ENCODE measurements at places on chromosomes 6 and 20.

DNA sequence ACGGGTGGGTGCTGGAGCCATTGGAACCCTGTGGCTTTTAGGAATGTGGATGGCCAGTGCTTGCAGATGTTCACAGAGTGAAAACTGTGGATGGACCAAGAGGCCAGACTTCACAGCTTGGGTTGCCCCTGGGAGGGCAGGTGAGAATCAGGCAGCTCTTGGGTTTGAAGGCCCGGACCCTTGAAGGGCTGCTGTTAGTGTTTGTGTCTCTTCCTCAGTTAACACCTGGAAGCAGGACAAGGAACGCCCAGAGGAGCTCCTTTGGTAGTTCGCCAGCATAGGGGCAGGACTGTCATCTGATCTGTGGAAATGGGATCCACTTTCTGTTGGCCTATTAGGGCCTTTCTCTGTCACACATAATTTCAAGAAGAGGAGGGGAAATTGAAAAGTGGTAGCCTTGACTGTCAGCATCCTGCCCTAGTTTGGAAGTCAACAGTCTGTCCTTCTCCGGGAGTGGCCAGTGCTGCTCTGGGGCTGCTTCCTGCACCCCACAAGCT, 43.6 kb downstream of the RIOK1 start:
- no peak for DNase-seq

- DNase-seq: no peak
These were observed 127.2 kb downstream of the CD109 start for GRCh38 chr6:73823046-73823735.

- DNase-seq: peak; percentile 66
These were observed 8.1 kb downstream of the SCRT2 start for GRCh38 chr20:667351-668034.

DNA sequence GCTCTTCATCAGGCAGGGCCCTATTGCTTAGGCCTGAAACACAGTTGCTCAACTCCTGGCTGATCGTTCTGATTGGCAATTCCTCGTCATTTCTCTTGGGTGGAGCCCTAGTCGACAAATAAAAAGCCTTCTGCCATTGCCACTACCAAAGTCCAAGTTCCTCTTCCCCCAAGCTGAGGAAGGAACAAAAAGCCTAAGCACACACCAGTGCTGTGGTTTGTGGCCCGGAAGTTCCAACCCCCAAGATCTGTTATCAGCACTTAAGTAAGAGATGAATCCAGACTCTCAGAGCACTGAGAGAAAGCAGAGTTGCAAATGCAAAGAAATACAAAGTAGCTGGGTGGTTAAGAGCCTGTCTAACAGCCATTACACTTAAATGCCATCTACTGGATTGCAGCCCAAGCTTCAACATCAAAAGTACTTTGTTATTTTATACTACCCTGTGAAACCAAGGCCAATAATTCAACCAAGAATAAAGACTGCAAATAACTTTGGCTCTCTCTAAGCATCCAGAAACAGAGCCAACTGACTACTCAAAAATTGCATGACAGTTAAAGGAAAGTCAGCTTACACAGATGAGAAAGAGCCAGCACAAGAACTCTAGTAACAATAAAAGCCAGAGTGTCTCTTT, 1024.0 kb downstream of the GRIK2 start:
- DNase-seq: no peak

GRCh38 chr20:63708301-63709148, 686 bp downstream of the ZGPAT start:
- DNase-seq: no peak

DNA sequence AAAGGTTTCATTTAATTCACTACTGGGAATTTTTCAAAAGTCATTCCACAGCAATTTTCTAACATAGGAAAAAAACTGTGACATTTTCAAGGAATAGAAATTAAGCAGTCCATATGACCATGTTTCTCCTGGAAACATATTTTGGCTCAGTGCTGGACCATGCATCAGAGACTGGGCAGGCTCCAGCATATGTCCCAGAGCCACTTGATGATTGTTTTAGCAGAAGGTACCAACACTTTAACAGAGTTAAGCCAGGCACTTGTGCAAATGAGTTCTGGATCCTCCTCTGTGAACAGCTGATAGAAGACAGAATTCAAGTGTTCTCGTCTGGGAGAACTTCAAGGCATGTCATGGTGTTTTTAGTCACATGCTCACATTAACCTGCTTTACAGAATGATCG, 516.3 kb downstream of the COL12A1 start:
- DNase-seq: no peak

GRCh38 chr6:137767911-137768690, 99.0 kb upstream of the TNFAIP3 start:
- DNase-seq: peak; percentile 39

DNA sequence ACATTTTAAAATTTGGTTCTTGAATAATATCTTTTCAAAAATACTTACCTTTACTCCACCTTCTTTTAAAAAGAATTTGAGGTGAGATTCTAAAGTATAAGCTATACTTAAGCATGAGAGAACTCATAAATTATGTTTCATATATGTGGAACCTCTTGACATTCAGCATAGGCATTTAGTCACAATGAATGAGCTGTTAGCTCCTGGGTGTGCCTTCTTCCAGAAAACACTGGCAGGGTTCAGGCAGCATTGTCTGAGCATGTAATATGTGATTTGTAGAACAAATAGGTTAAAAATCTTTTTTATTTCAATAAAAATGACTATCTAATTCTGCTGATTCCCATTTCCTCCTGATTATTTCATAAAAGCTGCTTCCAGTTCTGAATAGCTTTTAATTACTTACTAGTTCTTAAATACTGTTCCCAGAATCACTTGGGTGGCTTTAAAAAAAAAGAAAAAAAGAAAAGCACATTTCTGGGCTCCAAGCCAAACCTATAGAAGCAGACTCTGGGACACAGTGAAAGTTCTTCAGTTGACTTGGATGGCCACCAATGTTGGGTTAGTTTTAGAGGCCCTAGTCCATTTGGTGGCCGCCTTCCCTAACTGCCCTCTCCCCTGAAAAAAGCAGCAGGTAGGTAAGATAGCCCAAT, 20.2 kb downstream of the RNF8 start:
- DNase-seq: no peak

- DNase-seq: peak; percentile 43
These were observed 6.2 kb downstream of the PTPN1 start for GRCh38 chr20:50516180-50516934.

- DNase-seq: no peak
These were observed 13.7 kb downstream of the C20orf96 start for GRCh38 chr20:276620-277495.

DNA sequence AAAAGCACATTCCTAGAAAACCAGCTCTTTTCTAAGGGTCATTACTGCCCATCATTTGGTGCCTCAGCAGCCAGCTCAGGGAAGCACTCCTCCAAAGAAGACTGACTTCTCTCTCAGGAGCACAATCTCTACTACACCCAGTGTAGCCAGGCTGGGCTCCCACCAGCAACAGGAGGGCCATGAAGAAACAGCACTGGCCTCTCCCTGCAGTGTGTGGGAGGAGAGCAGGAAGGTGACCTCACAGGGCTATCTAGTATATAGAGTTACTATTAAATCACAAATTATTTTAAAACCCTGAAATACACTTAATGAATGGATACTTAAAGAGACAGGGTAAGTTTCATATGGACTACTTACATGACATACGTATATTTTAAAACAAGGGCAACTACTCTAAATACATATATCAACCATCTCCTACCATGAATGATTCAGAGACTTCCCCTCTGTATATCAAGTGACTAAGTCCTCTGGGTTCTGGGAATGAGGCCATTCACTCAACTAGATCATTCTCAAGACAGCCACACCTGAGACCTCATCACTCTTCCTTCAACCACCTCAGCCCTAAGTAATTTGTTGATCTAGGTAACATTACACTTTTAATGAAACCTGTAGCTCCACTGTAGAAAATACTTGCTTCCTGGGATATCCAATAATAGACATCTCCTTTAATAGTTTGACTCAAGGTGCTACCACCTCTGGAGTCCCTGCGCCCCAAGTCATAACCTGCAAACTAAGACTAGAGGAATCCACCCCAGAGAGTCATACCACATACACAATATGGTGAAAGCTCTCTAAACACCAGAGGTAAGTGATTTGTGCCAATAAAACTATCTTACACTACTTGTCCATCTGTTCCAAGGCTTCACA, 25.2 kb downstream of the TBX18 start:
- DNase-seq: no peak

- DNase-seq: no peak
These were observed 489.3 kb downstream of the PTPRT start for GRCh38 chr20:42700372-42700771.
